NCI-H2171 treated with DMSO at 0.1 percent for 48 hours (cell line): ENCODE measurements at places on chromosomes 13 and 19.

DNA sequence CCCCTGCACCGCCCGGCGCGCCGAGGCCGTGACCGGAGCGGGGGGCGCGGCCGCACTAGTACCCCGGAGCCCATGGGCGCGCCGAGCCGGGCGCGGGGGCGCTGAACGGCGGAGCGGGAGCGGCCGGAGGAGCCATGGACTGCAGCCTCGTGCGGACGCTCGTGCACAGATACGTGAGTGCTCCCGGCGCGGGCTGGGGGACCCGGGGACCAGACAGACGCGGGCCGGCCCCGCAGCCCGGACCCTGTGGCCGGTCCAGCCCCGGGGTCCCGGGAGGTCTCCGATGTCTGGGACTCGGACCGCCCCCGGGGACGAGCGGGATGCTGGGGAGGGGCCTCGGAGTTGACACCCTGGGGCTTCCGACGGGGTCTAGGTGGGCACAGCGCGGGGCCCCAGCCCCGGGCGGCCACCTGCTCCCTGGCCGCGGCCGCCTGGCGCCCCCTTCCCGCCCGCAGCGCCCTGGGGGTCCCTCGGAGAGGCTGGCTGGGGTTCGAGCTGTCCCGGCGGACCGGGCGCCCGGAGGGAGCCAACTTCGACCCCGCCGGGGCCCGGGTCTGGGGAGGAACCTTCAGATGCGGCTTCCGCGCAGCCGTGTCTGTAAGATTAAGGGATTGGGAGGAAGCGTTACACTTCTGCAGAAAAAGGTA, 568 bp downstream of the ATP11A start:
- no peak for DNase-seq

- DNase-seq, result no peak
Observed at GRCh38 chr19:46493236-46494145, 2.2 kb downstream of the PNMA8B start.

DNA sequence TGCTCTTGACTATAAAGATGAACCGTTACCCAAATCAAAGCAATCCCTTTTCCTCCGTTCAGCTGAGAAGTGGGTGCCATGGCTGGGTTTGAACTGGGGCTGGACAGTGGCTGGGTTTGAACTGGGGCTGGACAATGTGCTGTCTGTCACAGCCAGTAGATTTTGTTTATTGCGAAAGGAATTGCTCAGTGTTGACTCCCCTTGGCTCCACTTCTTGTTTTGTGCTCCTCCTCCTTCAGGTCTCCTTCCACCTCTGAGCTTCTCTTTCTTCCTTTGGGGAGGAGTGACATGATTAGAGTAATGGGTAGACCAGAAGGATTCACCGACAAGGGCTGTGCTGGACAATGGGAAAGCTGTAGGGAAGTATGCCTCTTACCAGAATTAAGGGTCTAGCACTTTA, 19.4 kb upstream of the MBNL2 start:
- no peak for DNase-seq

DNA sequence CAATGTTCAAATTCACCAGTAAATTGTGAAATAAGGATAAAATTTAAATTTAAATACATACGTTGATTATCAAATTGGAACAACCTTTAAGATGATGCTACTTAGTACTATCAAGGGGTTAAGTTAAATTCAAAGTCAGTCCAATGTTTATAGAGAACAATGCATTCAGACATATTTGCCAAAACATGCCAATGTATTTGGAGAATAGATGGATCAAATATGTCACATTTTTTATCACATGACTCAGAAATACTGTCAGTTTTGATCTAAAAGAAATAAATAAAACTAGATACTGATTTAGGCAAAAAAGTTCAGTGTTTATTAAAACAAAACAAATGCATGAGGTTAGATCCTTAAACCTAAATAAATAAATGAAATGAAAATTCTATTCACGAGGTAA, 281.2 kb downstream of the SLITRK5 start:
- DNase-seq, result no peak

GRCh38 chr19:47766359-47766620, 12.2 kb upstream of the SELENOW start:
- DNase-seq, result no peak

GRCh38 chr13:113005076-113005865, 36.3 kb downstream of the MCF2L start:
- no peak for DNase-seq

- DNase-seq, result peak; percentile 29
Observed at GRCh38 chr19:44512326-44513298, 12.3 kb upstream of the ZNF180 start.

- DNase-seq, result no peak
Observed at GRCh38 chr13:111548301-111548700, 227.9 kb downstream of the TEX29 start.
